Fibroblast of villous mesenchyme (primary cell): ENCODE measurements at places on chromosomes 16 and 17.

DNA sequence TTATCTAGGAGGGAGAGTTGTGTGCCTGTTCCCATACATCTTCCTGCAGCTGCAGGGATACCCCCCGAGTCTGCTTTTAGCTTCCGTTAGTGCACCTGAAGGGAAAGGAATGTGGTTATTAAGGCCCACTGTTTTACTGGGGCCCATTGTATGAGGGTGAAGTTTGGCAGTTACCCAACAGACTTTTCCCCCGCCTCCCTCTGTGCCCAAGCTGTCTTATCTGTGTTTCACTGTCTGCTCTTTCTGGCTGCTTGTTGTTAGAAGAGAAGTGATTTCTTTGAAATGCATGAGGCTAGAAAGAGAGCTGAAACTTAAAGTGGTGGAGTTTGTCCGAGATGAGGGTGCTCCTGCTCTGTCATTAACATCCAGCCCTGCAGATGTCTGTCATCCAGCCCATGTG is 7.4 kb upstream of the OR1A2 start:
- no peak for DNase-seq

DNA sequence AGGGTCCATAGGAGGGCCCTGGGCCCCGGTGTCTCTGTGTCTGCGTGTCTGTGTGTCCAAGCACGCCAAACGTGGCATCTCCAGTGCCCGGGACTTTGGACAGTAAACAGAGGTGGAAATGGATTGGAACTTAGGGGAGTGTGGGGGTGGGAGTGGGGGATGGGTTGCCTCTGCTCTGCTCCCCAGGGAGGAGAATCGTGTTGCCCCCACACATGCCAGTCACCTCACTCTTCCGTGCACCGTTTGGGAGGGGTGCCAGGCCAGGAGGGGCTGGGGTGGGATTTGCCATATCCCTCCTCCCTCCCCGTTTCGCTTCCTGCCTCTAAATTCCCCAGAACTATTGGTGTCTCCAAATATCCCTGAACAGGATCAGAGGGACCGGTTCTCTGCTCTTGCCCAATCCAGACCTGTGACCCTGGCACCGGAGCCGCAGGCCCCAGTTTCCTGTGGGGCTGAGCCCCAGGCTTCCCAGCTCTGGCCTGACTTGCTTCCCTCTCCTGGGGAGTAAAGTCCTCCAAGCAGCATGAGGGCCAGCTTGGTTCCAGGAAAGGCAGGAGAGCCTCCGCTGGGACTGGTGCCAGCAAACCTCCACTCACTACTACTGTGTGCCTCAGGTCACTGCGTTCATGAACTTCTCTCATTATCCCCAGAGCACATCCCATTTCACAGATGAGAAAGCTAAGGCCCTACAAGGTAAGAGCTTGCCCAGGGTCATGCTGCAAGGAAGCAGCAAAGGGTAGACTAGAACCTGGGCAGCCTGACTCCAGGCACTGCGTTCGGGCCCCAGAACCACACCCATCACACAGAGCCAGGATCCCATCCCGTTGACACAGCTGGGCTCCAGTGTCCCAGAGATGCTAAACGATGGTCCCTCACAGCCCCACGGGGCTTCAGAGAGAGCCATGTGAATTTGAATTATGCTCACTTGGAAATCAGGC is at the start of gene ASGR1:
TSS of gene ASGR1 (minus strand) at position 54 of the 938 bp plus-strand sequence. CDS start 807 bp downstream, outside the sequence.
- no peak for DNase-seq

DNA sequence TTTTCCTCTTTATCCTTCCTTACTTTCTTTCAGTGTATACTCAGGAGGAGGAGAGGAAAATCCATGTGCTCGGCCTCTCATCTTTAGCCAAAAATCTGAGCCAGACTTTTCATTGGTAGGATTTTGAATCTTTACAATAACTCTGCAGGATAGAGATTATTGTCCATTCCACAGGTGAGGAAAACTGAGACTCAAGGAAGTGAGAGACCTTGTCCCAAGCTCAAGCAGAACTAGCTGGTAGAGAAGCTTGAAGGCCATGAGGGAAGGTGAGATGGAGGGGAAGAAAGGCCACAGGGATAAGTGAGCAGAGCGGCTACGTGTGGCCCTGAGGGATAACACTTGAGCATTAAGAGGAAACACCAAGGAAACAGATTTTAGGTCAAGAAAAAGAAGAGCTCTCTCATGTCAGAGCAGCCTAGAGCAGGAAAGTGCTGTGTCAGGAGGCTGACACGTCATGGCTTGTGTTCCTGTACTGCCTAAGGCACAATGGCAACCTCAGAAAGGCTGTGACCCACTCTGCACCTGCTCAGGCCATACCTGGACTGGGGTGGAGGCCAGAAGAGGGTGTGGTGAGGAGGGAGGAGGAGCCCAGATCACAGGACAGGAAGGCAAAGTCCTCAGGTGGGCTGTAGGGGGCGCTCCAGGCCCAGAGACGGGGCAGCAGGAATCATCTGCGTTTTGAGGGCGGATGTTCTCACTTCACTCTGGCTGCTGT is 11.9 kb downstream of the MT4 start:
- DNase-seq: peak; percentile 68

GRCh38 chr16:19094542-19095365 is 19.0 kb upstream of the ITPRIPL2 start:
- peak; percentile 40 for DNase-seq

DNA sequence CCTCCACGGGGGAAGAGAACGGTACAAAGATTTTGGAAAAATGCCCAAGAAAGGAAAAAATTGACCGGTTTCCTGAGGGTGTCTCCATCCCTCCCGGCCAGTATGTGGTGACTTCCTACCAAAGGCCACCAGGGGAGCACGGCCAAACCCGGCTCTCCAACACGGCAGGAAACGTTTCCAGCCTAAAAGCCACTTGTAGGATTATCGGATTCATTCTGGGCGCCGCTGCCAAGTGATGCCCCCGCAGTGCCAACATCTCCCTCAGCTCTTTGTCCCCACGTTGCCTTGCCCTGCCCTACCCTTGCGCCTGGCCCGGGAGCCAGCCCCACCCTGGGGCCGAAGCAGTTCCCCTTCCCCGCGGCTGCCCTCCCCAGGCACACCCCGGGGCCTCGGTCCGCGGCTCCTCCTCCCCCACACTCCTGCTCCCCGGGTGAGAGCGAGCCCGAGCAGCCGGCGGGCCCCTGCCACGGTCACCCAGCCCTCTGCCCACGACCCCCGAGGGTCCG is 688 bp downstream of the CRK start:
- DNase-seq: peak; percentile 75

DNA sequence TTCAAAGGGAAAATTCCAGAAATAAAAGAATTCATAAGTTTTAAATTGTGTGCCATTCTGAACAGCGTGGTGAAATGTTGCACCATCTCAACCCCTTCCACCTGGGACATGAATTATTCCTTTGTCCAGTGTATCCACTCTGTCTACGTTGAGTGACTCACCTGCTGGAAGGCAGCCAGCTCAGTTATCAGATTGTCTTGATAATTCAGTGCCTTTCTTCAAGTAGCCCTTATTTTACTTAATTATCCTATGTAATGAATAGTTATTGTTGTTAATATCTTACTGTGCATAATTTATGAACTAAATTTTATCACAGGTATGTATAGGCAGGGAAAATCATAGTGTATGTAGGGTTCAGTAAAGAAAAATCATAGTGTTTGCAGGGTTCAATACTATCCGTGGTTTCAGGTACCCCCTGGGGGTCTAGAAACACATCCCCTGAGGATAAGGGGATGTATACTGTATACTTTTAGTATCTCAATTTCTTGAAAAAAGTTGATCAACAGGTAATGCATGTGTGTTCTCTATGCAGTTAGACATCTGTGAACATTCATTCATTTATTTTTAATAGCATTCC is 7.7 kb upstream of the PCTP start:
- no peak for DNase-seq

DNA sequence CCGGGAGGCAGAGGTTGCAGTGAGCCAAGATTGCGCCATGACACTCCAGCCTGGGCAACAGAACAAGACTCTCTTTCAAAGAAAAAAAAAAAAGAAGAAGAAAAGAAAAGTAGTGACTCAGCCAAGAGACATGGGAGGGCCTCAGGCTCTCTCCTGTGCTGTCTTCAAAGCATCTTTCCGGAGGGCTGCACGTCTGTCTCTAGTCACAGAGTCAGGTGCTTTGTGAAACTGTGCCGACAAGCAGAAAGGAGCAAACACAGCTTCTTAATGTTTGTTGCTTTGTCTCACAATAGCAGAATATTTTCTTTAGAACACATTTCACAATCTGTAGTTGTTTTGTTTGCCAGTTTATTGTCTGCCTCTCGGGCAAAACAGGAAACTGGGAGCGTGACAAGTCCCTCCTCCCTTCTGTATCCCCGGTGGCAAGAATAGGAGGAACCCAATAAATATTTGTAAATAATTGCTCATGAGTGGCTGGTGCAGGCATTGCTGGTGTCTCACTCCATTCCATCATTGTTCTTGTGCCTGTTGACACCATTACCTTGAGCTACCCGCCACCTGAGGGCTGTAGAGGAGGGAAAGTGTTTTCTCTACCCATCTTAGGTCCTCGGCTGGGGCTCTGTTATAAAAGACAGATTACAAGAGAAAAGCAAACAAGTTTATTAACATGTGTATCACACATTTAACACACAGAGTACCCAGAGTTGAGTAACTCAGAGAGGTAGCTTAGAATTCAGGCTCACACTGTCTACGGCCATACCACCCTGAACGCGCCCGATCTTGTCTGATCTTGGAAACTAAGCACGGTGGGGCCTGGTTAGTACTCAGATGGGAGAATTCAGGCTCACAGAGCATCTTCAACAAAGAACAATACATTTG is 5.5 kb downstream of the GAST start:
- DNase-seq: peak; percentile 85

DNA sequence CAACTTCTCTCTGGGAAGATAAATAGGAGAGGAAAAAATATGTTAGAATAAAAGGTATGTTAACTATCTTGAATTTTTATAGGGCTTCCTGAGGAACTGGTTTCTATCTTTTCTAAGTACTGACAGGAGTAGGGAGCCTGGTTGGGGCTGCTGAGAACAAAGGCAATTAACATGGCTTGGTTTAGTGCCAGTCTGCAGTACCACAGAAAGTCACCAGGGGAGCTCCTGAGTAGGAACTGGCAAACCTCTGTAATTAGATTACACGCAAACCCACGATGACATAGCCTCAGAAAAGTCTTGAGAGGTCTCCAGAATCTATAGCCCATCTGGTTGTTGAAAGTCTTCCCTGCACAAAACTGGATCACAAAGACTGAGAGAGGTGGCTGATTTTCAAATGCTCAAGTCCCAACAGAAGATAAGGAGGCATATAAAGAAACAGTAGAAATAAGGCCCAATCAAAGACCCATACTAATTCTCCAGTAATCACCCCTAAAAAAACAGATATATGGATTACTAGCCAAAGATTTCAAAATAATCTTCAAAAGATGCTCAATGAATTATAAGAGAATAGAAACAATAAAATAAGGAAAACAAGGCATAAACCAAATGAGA is 11.7 kb upstream of the CNTNAP4 start:
- no peak for DNase-seq

- peak; percentile 89 for DNase-seq
Observed at GRCh38 chr17:7747635-7748071, 30.1 kb downstream of the DNAH2 start.

- DNase-seq: peak; percentile 82
Observed at GRCh38 chr16:83305092-83305491, 502.7 kb upstream of the HSBP1 start.

DNA sequence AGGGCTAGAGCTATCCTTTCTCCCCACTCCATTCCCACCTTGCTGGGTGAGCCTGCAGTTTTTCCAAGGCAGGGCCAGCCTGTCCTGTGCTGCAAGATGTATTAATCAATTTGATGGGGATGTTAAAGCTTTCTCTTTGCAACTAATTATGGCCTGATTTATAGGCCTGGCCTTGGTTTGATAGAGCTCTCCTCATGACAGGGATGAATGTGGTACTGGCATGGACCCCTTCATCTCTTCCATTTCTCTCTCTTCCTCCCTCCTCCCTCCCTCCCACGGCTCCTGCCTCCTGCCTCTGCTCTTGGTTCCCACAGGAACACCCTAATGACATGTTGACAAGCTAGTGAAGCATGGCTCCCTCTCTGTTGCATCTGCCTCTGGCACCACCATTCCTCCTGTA is 47.2 kb upstream of the SKAP1 start:
- no peak for DNase-seq

DNA sequence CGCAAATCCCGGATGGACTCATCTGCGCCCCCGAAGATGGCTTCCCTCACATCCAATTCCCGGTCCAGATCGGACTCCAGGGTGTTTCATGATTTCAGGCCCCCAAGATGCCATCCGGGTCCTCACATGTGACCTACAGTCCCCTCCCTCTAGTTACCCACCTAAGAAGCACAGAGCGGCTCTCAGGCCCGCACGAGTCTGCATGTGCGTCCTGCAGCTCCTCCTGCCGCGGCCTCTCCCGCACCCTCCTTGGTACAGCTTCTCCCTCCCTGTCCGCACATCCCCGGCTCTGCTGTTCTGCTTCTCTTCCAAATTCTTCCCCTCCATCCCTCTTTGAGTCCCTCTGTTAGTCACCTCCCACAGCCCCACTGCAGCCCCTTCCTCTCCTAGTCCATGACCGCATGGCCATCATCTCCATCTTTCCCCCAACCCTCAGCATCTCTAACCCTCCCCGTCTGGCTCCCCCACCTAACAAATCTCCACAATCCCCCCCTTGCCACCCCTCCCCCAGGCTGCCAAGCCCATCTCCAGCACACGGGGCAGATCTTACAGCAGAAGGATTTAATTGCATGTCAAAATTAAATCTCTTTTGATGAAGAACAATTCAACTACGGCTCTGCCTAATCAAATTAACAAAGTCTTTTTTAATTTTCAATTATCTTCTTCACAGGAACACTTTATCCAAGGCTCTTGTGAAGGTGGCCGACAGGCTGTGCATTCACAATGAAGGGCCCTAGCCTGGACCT is 231.0 kb downstream of the RBFOX3 start:
- DNase-seq: no peak

- DNase-seq: peak; percentile 80
Observed at GRCh38 chr16:85554889-85555718, 58.0 kb upstream of the GSE1 start.

- no peak for DNase-seq
Observed at GRCh38 chr16:77511053-77511452, 76.2 kb upstream of the ADAMTS18 start.

DNA sequence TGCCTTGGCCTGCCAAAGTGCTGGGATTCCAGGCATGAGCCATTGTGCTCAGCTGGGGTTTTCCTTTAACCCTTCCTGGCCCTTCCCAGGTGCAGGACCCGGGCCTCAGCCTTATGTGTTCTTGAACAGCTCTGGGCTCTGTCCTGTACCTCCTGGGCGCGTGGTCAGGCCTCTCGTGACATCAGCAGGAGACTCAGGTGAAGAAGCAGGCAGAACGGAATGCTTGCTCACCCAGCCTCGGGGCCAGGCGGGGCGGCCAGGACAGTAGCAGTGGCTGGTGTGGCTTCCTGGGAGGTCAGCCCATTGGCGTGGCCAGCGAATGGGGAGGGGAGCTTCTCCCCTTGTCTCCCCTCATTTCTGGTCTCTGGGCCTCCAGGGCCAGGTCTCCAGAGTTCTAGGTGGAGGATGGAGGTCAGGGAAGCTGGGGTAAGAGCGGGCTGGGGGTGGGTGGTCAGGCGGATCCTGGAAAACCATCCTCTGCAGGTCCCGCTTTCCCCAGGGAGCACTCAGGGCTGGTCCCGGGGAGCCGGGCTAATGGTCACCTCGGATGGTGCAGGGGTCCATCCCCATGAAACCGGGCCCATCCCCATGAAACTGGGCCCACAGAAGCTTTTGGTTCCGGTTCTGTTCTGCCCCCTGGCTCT is 281.5 kb downstream of the SEC14L1 start:
- DNase-seq: no peak
